Fibroblast of skin of back (primary cell): ENCODE measurements at places on chromosomes 1 and 21.

DNA sequence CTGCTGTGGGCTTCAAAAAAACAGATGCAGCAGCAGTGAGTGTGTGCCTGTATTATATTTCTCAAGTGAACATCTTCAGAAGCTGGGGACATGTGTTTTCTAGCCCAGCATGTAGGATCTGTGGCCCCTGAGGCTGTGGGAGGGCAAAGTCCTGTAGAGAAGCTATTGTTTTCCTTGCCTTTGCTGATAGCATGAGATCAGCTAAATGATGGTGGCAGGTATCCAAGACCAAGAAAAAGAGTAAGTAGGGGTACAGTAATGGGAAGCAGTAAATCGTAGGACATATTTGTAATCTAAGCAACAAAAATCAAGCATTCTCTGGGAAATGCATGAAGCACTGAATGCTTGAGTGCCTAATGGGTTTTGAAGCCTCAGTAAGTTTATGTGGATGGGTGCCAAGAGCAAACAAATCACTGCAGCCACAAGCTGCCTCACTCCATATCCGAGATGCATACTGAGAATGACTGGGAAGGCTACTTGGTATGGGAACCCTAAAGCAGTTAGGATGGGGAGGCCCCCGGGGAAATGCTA, 98.3 kb downstream of the CD58 start:
- DNase-seq: no peak

DNA sequence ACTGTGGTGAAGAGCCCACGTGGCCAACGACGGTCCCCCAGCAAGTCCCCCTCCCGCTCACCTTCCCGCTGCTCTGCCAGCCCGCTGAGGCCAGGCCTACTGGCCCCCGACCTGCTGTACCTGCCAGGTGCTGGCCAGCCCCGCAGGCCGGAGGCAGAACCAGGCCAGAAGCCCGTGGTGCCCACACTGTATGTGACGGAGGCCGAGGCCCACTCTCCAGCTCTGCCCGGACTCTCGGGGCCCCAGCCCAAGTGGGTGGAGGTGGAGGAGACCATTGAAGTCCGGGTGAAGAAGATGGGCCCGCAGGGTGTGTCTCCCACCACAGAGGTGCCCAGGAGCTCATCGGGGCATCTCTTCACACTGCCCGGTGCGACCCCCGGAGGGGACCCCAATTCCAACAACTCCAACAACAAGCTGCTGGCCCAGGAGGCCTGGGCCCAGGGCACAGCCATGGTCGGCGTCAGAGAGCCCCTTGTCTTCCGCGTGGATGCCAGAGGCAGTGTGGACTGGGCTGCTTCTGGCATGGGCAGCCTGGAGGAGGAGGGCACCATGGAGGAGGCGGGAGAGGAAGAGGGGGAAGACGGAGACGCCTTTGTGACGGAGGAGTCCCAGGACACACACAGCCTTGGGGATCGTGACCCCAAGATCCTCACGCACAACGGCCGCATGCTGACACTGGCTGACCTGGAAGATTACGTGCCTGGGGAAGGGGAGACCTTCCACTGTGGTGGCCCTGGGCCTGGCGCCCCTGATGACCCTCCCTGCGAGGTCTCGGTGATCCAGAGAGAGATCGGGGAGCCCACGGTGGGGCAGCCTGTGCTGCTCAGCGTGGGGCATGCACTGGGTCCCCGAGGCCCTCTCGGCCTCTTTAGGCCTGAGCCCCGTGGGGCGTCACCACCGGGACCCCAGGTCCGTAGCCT, 46.8 kb downstream of the TRIM11 start:
- DNase-seq: no peak

- DNase-seq: no peak
Observed at GRCh38 chr1:80225510-80225909, 1219.0 kb upstream of the ADGRL4 start.

- peak; percentile 41 for DNase-seq
Observed at GRCh38 chr1:237879195-237879594, 11.5 kb downstream of the ZP4 start.

- DNase-seq: no peak
Observed at GRCh38 chr1:245871191-245871590, 635.9 kb downstream of the SMYD3 start.

DNA sequence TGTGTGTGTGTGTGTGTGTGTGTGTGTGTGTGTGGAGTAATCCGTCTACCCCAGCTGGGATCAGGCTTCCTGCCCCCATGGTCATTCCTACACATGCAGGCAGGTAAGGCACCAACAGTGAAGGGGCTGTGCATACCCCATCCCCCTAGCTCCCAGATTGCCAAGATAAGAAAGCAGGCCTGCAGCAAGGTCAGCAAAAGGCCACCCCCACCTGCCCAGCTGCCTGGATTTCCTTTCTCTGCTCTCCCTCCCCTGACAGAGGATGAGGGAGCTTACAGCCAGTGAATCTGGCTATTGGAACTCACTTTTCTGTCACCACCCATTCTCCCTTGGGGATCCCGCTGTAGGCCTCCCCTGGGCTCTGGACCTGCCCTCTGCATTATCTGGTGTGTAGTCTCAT, 7.9 kb downstream of the ALX3 start:
- no peak for DNase-seq

DNA sequence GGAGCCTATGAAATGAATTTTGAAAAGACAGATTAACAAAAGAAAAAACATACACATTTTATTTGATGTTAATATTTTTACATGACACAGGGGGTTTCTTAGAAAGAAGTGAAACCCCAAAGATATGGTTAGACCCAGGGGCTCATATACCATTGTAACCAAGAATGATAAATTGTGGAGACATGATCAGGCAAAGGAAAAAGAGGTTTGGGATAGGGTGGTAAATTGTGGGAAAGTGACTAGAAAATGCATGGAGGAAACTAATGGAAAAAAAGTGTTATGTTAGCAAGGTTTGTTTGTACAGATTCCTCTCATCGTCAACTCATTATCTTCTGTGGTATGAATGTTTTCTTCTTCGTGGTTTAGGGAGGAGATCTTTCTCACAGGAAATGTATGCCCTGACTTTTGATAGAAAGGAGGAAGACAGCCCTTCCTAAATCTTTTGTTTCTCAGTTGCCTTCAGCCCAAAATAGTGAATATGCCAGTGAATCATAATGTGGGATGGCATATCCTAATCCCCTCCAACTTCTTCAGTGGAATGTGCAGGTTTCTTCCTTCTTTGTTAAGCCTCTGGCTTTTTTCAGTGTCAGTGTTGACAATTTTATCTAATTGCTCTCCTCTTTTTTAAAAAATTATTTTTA, 140.4 kb upstream of the UBE2U start:
- DNase-seq: peak; percentile 89

GRCh38 chr1:205936311-205936710, 6.9 kb downstream of the SLC26A9 start:
- DNase-seq: no peak

DNA sequence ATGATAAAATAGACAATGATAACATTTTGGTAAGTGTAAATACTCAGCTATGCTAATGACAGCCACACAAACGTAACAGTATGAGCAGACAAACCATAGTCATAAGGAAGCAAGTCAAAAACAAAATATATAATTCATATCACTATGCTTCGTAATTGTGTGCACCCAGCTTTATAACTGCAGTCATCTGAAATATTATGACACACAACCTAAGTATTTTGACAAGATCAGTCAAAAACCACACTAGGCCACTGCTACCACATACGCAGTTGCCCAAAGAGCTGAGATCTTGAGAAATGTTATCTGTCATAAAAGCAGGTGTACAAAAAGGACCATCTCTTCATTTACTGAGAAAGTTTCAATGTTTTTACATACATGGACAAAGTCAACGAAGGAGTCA, 26.0 kb downstream of the RNASEL start:
- DNase-seq: no peak

GRCh38 chr1:17550729-17551584, 11.5 kb downstream of the ARHGEF10L start:
- DNase-seq: peak; percentile 51

DNA sequence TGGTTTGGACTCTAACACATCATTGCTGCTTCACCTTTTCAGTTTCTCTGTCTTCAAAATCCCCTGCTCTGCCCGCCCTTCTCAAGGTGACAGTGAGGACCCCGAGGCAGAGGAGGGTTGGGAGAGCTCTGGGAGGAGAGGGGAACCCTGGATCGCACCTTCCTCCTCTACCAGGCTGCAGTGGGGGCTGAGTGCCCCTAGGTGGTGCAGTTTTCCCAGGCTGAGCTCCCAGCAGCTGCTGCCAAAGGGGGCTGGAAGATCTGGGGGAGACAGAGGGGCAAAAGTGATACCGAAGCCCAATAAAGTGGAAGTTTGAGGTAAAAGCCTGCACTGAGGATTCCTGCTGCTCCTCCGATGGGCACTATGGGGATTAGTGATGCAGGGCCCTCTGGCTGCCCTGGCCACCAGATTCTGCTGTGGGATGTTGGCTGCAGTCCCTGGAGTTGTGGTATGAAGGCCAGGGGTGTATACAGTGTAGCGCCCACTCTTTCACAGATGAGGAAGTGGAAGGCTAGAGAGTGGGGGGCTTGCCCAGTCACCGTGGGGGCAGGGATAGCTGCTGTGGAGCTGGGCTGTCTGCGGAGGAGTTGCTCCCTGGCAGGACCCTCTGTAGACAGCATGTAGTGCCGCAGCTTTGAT, 40.7 kb upstream of the SCMH1 start:
- DNase-seq: peak; percentile 28

DNA sequence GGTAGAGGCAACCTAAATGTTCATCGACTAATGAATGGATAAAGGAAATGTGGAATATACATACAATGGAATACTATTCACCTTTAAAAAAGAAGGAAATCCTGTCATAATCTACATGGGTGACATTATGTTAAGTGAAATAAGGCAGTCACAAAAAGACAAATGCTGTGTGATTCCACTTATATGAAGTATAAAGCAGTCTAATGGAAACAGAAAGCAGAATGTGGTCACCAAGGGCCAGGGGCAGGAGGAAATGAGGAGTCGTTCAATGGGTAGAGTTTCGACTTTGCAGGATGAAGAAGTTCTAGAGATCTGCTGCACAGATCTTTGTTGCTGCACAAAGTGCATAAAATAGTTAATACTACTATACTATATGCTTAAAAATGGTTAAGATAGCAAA, 7.8 kb downstream of the DIPK1A start:
- DNase-seq: no peak

- DNase-seq: no peak
Observed at GRCh38 chr1:206921772-206922265, at the start of gene FCMR. FCMR (minus strand) TSS chr1:206921941; CDS start chr1:206921854, 87 bp downstream.
